ENCODE measurements at places on chromosomes 2 and 18.

- no peak for DNase-seq
Measured at GRCh38 chr2:207901829-207902228, 123.5 kb downstream of the PLEKHM3 start.

GRCh38 chr2:70855667-70856066, 20.1 kb upstream of the CD207 start:
- DNase-seq = no peak

DNA sequence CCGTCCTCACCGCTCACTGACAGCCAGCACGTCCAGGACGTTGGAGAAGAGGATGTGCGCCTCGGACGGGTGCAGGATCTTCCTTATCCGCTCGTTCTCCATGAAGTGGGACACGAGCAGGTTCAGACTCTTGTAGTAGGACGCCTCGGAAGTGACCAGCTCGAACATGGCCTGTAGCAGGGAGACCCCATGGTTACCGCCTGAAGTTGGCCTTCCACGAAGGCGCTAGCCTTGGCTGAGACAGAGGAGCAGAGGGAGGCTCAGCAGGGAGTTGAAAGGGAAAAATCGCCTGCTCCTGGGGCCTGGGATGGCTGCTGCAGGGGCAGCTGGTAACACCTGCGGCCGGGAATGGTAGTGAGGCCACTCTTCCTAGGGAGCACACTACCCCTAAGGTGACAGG, 24.7 kb downstream of the SNORC start:
- DNase-seq = no peak

DNA sequence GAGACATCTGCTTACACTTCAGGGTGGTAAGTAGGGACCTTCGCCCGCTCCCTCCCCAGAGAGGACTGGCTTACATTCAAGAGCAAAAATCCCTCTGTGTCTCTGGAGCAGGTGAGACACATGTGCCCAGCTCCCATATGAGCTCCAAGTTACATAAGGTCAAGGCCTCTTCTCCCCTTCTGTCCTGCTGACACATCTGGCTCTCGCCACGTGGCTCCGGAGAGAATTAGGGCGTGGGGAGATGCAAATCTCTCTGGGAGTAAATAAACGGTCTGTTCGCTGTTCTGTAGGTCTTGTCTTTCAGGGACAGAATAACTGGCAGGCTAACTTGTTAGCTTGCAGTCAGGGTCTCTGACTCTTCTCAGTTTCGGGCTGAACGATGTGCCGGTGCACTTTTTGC, 16.2 kb downstream of the MRO start:
- DNase-seq = no peak

DNA sequence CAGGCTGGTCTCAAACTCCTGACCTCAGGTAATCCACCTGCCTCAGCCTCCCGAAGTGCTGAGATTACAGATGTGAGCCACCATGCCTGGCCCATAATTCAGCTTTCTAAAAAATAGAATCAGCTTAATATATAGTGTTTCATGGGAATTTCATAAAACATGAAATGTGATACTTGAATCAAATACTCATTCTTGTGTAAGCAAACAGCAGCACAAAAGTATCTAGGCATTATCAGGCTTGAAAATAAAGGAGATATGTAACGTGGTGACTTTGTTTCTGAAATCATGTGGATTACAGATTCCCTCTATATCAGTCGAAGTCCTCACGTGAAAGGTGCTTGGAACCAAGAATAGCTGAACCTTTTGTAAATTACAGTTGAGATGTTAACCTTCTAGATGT, 229.1 kb downstream of the FHOD3 start:
- DNase-seq = no peak

DNA sequence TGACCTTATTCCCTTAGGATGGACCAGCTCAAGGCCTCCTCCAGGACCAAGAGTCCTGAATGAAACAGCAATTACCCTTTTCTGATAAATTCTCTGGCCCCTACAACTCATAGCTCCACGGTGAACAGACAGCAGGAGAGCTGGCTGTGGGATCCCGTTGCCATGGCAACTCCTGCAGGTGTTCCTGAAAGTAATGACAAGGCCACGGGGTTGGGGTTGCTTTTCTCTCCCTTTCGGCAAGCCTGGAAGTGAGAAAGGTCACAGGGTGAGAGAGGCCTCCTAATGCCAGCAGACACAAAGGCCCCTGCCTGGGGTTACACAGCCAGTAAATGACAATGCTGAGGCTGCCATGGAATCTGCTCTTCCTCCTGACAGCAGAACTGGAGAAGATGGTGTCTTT, 403.0 kb downstream of the NBAS start:
- no peak for DNase-seq

- DNase-seq = no peak
Measured at GRCh38 chr2:15832849-15833680, 107.3 kb upstream of the MYCN start.

Data from NCI-H748 treated with DMSO at 0.1 percent for 48 hours (cell line).